ENCODE measurements at places on chromosomes 3 and 15. TPM values are rescaled to one million over a fixed set of nuclear protein-coding genes. Genes with fewer than 3 reads are reported as not detected.
A peak's percentile ranks its signal among the peaks of the same experiment; 100 is the strongest.

Gene ANKDD1A
- polyA plus RNA-seq: 0.18 TPM

Gene DNAJA4
- polyA plus RNA-seq: 154 TPM

Gene GPR62
- 0.93 TPM for polyA plus RNA-seq

Gene BNC1
- polyA plus RNA-seq: 0.10 TPM

Gene HSPBAP1
- 18.9 TPM for polyA plus RNA-seq

Gene ITIH1
- polyA plus RNA-seq: 0.03 TPM

Gene RAD18
- 1.2 TPM for polyA plus RNA-seq

Gene DAZL
- polyA plus RNA-seq: not detected

Gene CKMT1A
- 0.12 TPM for polyA plus RNA-seq

Gene AHSG
- polyA plus RNA-seq: not detected

Gene FAM81A
- polyA plus RNA-seq: 1.4 TPM

DNA sequence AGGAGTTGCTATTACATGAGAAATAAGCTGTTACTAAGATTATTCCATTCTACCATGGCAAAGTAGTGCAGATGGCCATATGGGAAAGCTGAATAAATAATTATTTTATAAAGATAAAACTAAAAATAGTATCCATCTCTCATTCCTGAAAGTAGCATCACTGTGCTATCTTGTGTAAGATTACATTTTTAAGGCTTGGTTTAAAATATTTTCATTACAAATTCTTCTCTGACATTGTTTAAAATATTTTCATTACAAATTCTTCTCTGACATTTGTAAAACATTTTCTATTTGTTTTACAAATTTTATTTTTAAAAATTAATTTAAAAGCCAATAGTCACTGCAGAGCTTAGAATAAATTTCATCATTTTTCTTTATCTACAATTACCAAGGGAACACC, 665.5 kb upstream of the NAALADL2 start:
- no peak for DNase-seq

- DNase-seq: no peak
These were observed 148.6 kb downstream of the CACNA2D3 start for GRCh38 chr3:54270816-54271526.

GRCh38 chr3:170499562-170500156, 81.0 kb downstream of the CLDN11 start:
- peak; percentile 22 for DNase-seq

- DNase-seq: peak; percentile 88
These were observed at the start of gene TMCC1 for GRCh38 chr3:129893581-129894070. TSS of gene TMCC1 (minus strand) at chr3:129893711.

DNA sequence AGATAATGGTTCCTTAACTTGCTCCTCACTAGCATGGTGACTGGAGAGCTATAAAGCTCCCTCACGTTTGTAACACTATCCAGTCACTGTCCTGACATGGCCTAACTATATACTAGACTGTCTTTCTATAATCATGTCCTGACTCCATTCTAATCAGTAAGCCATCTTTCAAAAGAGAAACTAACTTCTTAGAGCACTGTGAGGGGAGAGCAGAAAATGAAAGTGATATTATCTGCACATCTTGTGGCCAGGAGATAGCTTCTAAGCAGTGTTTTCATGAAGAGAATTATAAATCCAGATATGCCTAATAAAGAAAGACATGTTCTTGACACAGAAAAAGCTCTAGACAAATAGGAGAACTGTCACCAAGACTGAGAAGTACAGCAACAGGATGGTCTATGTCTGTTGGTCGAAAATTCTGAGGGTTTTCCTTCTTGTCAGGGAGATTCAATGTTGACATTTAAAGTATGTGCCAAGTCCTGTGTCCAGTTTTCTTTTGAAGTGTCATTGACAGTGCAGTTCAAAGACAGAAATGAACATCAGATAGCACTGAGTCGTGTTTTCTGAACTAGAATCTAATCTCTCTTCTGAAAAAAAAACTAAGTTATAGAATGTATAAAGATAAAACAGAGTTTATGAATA, 230.6 kb upstream of the PEX5L start:
- DNase-seq: no peak

DNA sequence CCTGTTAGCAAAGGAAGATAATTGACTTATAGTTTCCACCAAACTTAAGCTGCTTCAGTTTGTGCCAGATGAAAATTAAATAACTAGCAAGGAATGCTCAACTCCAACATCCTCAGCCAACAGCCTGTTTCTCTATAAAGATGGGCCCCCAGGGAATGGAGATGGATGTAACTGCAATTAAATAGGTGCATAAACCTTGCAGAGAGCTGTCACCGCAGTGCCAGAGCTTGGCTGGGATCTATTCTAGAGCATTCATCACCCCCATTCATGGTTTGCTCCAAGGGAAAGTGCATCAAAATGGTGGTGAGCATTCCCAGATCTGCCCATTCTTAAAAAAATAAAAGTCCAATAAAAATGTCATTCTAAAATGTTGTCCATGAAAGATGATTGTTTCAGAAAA, 19.7 kb upstream of the RORA start:
- DNase-seq: no peak

- DNase-seq: no peak
These were observed 18.2 kb downstream of the PFKFB4 start for GRCh38 chr3:48538451-48538850.

DNA sequence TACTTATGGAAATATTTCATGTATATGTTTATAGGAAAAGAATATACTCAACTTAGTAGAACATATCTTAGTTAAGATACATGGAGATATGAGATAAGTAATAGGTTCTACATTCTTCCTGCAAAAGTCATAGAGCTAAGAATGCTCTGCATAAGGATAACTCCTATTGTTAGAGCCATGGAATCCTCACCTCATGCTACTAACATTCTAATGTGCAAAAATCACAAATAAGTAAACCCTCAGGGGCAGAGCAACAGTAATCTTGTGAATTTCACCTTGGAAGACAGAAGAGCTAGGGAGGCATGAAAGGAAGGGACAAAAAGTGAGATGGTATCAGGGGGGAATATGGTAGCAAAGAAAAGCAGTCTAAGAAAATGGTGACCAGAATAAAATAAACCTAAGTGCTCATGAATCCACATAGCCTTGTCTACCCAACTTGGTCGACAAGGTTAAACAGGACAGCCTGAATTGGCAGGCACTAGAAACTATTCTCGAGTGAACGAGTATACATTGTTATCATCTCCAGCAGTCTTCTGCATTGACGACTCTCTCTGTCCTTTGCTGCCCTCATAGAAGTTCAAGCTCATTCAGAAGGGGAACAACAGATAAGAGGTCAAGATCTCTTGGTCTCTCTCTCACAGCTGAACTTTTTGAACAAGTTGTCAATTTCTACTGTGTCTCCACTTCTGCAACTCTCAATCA, 52.8 kb downstream of the XRN1 start:
- no peak for DNase-seq

- DNase-seq: no peak
These were observed 349 bp downstream of the PLXNA1 start for GRCh38 chr3:126983276-126983652.

DNA sequence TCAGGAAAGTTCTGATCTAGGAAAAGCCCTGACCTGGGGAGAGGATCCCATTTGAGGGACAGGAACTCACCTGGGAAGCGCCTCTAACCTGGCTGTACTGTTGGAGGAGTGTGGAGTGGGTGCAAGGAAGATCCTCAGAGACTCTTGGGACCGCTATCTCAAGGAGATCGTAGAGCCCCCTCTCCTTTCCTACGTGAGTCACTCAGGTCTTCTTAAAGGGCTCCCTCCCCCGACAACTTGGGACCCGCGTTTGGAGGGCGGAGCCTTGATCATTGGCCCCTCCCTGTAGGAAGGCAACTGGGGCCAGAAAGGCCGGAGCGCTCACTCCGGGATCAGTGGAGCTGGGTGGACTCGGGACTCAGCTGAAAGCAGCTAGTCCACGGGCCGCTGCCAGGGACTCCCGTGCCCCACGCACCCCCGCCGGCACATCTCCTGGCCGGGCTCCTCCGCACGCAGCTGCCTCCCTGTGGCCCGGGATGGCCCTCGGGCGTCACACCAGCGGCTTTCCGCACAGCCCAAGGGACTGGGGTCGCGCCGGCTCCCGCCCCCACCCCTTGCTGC, 520 bp downstream of the SLC26A6 start:
- DNase-seq: peak; percentile 74

DNA sequence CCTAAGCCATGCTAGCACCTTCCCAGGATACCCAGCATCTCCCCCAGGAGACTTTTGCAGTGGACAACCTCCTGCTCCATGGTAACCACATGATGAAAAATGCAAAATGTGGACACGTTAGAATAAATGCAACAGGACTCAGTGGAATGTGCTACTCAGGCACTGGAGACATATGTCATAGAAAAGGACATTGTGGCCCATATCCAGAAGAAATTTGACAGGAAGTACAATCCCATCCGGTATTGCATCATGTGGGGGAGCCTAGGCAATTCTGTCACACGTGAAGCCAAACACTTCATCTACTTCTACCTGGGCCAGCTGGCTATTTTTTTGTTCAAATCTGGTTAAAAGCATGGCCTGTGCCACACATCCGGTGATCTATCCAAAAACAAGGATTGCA, 227.2 kb upstream of the GPR149 start:
- DNase-seq: no peak

DNA sequence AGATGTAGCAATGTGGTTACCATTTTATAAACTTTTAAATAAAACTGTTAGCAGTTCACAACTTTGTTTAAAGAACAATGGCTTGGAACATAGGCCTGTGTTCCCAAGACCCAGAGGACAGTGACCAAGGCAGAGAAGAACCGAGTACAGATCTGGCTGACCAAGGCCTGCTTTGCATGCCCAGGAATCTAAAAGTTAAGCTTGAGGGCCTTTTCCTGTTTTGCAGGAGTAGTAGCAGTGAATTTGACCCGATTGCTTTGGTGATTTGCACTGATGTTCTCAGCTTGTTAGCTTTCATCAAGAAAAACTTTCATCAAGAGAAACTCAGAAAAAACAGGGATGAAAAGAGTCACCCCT, 9.9 kb downstream of the FILIP1L start:
- no peak for DNase-seq

GRCh38 chr15:74631408-74631807, 15.8 kb downstream of the CLK3 start:
- DNase-seq: no peak

GRCh38 chr3:62277450-62277849, 95.9 kb downstream of the FEZF2 start:
- DNase-seq: no peak

DNA sequence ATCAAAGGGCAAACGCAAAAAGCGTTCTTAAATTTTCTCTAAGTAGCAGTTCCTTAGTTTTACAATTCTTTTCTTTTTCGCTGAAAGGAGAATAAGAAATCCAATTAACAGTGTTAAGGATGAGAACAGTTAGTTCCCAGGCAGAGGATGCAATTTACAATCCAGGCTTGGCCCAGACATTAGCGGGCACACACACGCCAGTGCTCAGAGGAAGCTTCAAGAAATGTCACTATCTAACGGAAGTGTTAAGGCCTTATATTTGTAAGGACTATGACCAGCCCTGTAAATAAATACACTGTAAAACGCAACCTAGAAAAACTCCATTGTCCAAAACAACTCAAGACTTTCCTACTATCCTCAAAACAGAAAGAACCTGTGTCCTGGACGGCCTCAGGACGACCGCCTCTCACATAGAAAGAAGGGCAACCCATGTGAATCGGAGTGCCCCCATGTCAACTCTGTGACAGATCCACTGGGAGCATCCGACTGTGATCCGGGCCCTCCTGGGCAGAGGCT, 1.3 kb downstream of the ACAP2 start:
- DNase-seq: peak; percentile 33

GRCh38 chr3:149407898-149408297, 30.4 kb upstream of the TM4SF1 start:
- DNase-seq: no peak

- peak; percentile 95 for DNase-seq
These were observed 25.7 kb downstream of the KLF13 start for GRCh38 chr15:31352339-31352751.

- DNase-seq: no peak
These were observed 30.3 kb upstream of the VEPH1 start for GRCh38 chr3:157533298-157534070.

DNA sequence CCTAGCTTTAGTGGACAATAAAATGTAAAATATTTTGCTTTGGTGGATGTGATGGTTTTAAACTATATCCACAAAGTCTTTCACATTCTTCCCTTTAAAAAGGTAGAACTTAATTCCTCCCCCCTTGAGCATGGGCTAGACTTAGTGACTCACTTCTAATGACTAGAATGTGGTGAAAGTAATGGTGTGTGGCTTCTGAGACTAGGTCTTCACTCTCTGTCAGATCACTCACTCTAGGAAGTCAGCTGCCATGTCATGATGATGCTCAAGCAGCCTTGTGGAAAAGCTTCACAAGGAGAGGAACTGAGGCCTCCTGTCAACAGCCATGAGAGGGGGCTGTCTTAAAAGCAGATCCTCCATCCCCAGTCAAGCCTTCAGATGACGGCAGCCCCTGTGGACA, 4.2 kb downstream of the LRRC2 start:
- no peak for DNase-seq

DNA sequence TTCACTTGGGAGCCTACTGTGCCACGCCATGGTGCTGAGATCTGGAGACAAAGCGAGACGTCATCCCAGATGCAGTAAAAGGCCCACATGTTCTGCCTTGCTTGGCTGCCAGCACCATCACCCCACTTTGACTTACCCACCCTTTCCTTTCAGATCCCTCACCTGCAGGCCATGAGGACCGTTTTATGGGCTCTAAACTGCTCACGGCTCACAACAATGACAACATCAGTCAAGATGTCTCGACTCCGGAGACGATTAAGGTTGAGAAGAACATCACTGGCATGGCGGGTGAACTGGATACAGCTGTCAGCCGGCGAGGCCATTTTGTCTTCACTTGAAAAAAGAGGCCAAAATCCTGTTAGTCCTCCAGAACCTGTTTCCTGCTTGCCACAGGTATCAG, 11.9 kb downstream of the BCL6 start:
- DNase-seq: no peak

- DNase-seq: no peak
These were observed 94.1 kb downstream of the ASB7 start for GRCh38 chr15:100696452-100696851.

DNA sequence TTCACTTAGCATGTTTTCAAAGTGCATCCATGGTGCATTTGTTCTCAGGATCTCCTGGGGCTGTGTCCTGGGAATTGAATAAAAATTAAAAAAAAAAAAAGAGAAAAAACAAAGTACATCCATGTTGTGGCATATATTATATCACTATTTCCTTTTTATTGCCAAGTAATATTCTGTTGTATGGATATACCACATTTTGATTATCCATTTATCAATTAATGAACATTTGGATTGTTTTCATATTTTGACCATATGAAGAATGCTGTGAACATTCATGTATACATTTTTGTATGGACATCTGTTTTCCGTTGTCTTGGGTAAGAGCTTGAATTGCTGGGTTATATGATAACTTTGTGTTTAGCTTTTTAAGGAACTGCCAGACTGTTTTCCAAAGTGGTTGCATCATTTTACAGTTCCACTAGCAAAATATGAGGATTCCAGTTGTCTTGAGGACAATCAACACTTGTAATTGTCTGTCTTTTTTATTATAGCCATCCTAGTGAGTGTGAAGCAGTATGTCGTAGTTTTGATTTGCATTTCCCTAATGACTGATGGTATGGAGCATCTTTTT, 44.5 kb downstream of the CTDSPL2 start:
- DNase-seq: no peak

DNA sequence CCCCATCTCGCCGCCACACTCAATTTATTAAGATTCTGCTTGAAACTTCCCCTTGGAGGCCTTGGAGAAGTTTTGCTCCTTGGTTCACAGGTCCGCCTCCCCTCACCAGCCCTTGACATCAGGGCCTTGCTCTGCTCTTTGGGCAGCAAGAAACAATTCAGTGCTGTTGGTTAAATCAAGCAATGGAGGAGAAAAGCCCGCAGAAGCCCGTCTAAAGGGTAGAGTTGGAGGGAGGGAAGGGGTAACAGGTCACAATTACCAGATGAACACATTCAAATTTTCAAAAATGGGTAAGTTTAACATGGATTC, 429 bp downstream of the PARP9 start:
- no peak for DNase-seq
